ENCODE measurements at places on chromosomes 2 and 18.
A peak's percentile ranks its signal among the peaks of the same experiment; 100 is the strongest.

DNA sequence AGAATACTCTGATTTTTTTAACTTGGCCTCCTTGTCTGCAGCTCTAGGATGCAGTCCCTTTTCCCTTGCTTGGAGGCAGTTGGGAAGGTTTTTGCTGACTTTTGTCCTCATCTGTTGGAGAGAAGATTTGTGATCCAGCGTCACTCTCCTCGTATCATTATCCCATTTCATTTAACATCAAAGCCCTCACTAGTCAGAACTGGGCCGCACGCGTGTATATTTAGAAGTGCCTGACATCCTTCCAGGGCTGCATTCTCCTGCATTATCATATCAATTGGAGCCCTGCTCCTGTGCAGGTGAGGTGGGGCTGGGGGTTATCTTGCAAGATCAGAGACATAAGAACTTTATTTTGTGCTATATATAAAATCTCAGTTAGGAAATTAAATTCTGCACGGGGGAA lies 435.1 kb upstream of the HS6ST1 start:
- no peak for DNase-seq

- peak; percentile 79 for DNase-seq
Measured at GRCh38 chr2:205763708-205764211, 81.5 kb downstream of the NRP2 start.

DNA sequence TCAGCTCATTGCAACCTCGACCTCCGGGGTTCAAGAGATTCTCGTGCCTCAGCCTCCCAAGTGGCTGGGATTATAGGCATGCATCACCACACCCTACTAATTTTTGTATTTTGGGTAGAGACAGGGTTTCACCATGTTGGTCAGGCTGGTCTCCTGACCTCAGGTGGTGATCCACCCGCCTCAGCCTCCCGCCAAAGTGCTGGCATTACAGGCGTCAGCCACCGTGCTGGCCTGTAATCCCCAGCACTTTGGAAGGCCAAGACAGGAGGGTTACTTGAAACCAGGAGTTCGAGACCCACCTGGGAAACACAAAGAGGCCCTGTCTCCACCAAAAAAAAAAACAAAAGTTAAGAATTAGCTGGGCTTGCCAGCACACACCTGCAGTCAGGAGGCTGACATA lies 18.5 kb downstream of the USP34 start:
- no peak for DNase-seq

GRCh38 chr2:176646033-176646615 lies 376.9 kb downstream of the MTX2 start:
- no peak for DNase-seq

- no peak for DNase-seq
Measured at GRCh38 chr18:59093668-59094067, 46.0 kb upstream of the SEC11C start.

DNA sequence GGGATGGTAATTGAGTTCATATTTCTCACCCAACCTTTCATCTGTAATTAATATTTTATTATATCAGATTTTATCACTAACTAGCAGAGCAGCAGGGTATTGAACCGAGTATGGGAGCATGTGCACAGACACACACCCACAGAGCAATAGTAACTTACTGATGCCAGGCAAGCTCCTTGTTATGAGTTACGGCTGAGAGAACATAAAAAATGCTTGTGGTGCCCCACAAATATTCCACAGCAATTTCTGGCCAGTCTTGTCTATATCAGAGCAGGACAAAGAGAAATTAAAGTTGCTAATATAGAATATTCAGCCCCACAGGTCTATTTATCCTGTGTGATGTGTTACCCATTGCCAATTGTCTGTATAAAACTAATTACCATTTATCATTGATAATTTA lies 501.8 kb upstream of the RAB12 start:
- DNase-seq, result no peak

GRCh38 chr2:85133751-85134254 lies 611 bp downstream of the TCF7L1 start:
- no peak for DNase-seq

DNA sequence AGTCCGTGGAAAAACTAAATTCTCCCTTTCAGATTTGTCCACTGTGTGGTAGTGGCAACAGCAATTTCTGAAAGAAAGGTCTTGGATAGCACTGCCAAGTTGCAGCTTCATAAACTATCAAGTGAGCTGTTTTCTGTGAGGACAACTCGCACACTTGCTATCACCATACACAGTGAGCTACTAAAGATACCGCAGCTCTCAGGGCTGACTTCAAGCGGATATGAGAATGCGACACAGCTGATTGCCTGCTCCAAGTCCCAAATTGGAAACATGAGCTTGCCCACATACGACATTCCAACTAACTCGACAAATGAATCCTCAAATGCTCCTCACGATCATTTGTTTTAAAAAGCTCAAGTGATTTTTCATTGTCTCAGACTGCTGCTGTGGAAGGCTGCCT lies 46.2 kb downstream of the E2F6 start:
- no peak for DNase-seq

GRCh38 chr2:229715895-229716507 lies 1.6 kb upstream of the DNER start:
- peak; percentile 58 for DNase-seq

- no peak for DNase-seq
Measured at GRCh38 chr2:205574001-205574400, 108.3 kb upstream of the NRP2 start.

DNA sequence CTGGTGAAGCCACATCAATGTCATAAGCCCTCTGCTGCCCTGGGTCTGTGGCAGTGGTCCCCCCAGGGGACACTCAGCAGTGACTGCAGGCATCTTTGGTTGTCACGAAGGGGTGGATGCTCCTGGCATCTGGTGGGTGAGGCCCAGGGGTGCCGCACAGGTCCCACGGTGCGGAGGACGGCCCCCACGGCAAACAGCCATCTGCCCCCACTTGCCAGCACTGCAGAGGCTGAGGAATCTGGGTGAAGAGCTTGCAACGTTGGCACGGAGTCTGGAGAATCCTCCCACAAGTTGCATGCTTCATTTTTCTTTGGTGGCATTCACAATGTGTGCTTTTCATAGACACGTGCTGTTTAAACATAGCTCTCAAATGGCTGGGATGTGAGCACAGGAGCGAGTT lies 105.1 kb upstream of the PXDN start:
- no peak for DNase-seq

- no peak for DNase-seq
Measured at GRCh38 chr2:217611626-217612127, 391.1 kb downstream of the TNS1 start.

GRCh38 chr2:157355618-157356017 lies 30.0 kb upstream of the ERMN start:
- no peak for DNase-seq

- DNase-seq, result no peak
Measured at GRCh38 chr2:6812857-6813530, 52.7 kb downstream of the CMPK2 start.

DNA sequence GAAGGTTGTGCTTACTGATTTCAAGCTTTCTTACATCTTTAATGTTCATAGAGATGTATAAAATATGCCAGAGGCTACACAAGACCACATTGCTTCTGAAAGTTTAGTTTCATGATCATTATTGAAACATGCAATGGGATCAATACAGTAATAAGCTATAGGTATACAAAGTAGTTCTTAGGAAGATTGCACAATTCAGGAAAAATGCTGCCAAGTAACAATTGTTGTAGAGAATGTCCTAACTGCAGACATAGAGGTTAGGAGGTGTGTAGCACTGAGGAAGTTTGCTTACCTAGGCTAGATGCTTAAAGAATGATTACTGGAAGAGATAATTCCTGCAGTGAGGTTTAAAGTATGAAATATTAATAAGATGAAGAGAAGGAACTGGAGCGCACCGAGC lies 259.5 kb upstream of the CYRIA start:
- no peak for DNase-seq

GRCh38 chr2:133705287-133705686 lies 137.0 kb upstream of the NCKAP5 start:
- DNase-seq, result no peak

- DNase-seq, result no peak
Measured at GRCh38 chr2:188813857-188814256, 160.3 kb upstream of the COL3A1 start.

GRCh38 chr2:32498306-32498705 lies 129.5 kb upstream of the TTC27 start:
- DNase-seq, result no peak

GRCh38 chr2:12759248-12759647 lies 42.5 kb downstream of the TRIB2 start:
- no peak for DNase-seq

- no peak for DNase-seq
Measured at GRCh38 chr2:148042219-148042618, 21.3 kb downstream of the MBD5 start.

DNA sequence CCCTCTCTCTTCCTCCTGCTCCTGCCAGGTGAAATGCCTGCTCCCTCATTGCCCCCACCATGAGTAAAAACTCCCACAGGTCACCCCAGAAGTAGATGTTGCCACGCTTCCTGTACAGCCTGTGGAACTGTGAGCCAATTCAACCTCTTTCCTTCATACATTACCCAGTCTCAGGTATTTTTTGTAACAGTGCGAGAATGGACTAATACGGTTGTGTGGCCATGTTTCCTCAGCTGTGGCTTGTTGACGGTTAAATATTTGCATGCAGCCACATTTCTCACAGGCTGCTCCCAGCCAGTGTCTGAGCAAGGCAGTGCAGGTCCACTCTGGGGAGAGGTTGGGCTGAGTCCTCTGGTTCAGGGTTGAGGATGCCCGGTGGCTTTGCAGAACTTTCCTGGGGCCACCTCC lies 27.8 kb upstream of the COPS8 start:
- DNase-seq, result no peak

DNA sequence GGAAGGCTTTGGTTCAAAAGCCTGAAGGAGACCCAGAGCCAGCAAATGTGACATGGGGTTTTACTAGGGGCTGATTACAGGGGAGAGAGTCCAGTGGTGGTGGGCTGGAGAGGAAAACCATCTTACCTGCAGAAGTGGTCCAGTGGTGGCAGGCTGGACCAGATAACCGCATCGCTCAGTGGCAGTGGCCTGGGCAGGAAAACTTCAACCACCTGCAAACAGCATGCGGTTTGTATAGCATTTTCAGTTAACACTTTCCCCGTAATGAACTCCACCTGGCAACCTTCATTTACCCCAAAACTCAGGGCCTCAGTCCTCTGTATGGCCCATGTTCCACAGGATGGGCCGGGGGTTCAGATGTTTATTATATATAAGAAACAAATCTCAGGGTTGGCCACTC lies 114.4 kb downstream of the LRRTM1 start:
- no peak for DNase-seq

DNA sequence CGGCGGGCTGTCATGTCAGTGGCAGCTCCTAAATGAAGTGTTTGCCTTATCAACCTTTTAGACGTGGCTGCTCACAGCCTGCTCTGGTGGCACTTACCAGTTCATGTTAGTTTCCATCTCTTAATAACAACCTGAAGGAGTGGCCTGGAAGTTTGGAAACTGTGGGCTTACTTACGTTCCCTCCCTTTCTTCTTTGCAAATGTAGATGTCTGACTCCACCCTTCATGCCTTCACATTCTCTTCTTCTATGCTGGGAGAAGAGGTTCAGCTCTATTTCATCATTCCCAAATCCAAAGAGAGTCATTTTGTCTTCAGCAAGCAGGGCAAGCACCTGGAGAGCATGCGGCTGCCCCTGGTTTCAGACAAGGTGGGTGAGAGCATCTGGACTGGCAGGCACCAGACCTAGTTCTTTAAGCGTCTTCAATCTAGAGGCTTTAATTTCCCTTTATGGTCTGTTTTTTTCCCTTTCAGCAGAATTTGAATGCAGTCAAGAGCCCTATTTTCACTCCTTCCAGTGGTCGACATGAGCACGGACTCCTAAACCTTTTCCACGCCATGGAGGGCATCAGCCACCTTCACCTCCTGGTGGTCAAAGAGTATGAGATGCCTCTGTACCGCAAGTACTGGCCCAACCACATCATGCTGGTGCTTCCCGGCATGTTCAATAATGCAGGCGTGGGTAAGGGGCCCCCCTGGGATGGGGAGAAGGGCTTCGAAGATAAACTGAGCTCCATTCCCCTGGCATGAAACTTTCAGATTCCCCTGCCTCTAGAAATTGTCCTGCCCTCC lies 92.4 kb downstream of the ESCO1 start:
- no peak for DNase-seq

All from nucleus accumbens (tissue), 56 donors.